Stimulated activated CD4-positive, alpha-beta T cell treated with anti-CD3 and anti-CD28 coated beads, Interleukin-1b, Interleukin-23, amount 100 ng/mL, for 48 hours (primary cell): ENCODE measurements at places on chromosomes 3 and 15.

- DNase-seq, result no peak
These were observed 30.1 kb upstream of the SPTSSB start for GRCh38 chr3:161401389-161401788.

- DNase-seq, result no peak
These were observed 4.4 kb upstream of the PLAAT1 start for GRCh38 chr3:193236599-193236998.

DNA sequence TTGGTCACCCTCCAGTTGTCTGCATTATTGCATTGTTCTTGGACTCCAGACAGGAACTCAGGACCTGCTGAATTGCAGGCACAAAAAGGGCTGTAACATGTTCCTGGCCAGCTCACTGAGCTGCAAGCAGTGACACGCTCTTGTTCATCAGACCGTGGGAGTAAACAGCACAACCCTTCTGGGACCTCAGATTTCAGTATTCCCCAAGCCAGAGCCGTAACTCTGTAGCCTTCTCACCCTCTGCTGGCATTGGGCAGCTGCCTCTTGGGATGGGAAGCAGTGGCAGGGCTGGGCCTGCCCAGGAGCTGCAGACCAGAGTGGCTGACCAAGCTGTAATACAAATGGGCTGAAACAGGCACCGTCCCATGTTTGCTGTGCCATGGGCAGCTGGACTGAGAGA is 607.1 kb upstream of the BCHE start:
- no peak for DNase-seq

- no peak for DNase-seq
These were observed 91.8 kb downstream of the TMEM266 start for GRCh38 chr15:76151599-76151974.

- DNase-seq, result no peak
These were observed 61.7 kb downstream of the FNDC3B start for GRCh38 chr3:172101107-172101506.

- no peak for DNase-seq
These were observed 89.9 kb upstream of the DCBLD2 start for GRCh38 chr3:98991393-98991792.

DNA sequence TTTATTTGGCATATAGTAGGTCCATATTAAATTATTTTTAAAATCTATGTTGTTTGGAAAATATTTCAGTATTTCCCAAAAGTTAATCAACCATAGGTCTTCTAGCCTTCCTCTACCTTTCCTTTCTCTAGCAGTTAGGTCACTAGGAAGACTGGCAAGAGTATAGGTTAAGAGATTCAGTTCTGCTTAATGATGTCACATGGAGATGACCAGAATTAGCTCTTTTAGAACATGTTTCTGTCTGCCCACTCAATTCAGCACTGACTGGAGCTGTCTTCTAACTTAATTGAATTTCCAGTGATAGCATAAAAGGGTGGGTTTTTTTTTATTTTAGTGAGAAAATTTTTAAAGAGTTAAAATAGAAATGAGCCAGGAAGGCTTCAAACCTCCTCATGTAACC is 23.8 kb upstream of the ZBED2 start:
- DNase-seq, result no peak

GRCh38 chr3:120280026-120280425 is 5.0 kb downstream of the GPR156 start:
- no peak for DNase-seq

DNA sequence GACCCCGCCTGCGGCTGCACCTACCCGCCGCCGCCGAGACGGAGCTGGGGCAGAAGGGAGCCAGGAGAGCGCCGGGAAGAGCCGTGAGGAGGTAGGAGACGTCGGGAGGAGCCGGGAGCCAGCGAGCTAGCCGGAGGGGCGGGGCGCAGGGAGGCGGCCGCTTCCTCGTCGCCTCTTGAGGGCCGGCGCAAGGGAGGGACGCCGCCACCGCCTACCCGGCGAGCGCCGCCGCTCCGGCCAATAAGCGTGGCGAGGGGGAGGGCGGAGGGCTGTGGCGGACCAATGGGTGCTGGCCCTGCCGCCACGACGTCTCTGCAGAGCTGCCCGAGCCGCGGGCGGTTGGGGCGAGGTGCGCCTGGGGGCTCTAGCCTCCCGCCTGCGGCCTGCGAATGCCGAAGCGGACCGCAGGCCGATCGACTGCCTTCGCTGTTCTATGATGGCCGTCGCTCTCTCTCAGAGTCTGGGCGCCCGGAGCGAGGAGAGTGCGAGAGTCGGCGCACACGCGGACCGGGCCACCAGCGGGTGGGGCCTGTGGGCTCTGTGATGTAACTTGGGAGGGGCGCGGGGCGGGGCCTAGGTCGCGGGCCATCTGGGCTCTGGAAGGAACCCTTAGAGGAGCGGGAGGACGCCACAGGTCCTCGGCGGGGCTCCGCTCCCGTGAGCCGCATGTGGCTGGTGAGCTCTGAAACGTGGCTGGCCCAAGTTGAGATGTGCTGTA is 72.7 kb upstream of the MAP4 start:
- peak; percentile 95 for DNase-seq

DNA sequence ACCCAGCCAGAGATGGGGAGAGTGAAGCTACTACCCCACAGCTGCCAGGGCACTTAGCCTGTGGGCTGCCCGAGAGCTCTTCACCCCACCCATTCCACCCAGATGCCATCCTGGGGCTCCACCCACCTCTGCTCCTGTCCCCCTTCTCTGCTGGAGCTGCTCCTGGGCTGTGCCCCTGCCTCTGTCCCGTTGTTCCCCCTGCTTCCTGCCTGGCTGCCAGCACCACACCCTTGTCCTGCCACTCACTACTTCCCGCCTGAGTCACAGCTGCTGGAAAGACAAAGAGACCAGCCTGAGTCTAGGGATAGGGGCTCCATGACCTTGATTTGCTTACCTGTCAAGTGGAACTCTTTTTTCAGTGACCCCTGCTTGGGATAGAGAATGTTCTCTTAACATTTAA is 12.4 kb downstream of the GNAI2 start:
- DNase-seq, result no peak

- no peak for DNase-seq
These were observed 144.7 kb upstream of the PEX5L start for GRCh38 chr3:180181387-180181786.

- DNase-seq, result no peak
These were observed 9.1 kb downstream of the PLXND1 start for GRCh38 chr3:129597087-129597999.

- no peak for DNase-seq
These were observed 3.1 kb upstream of the UTS2B start for GRCh38 chr3:191333298-191333880.

- no peak for DNase-seq
These were observed 312.3 kb downstream of the ZBBX start for GRCh38 chr3:167067787-167068161.

- no peak for DNase-seq
These were observed 119.0 kb upstream of the MEF2A start for GRCh38 chr15:99446565-99447496.

DNA sequence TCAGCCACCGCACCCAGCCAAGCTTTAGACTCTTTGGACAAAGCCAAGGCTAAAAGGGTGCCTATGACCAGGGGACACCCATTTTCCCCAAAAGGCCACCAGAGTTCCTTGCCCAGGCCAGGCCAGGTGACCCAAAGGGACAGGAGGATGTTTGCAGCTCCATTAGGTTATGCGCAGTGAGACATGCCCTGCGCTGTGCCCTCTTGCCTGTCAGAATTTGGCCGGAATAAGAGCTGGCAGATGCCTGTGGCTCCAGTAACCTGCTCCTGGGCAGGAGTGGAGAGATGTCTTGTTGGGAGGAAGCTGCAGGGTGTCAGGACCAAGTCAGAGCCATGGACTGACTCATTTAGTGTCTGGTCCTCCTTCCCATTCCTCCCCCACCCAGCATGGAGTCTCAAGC is 20.5 kb downstream of the DNASE1L3 start:
- DNase-seq, result no peak

DNA sequence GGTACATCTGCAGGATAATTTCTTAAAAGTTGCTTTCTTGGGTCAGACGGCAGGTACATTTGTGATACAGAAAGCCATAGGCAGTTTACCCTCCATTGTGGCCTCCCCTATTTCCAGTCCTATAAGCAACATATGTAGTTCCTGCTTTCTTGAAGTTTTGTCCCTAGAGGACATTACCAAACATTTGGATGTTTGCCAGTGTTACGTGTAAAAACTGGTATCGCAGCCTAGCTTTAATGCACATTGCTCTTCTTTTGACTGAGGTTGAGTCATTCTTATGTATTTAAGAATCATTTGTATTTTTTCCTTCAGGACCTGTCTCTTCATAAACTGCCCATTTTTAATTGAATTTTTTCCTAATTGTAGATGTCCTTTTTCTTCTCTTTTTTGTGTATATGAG is 114.3 kb downstream of the DIPK2A start:
- DNase-seq, result no peak

DNA sequence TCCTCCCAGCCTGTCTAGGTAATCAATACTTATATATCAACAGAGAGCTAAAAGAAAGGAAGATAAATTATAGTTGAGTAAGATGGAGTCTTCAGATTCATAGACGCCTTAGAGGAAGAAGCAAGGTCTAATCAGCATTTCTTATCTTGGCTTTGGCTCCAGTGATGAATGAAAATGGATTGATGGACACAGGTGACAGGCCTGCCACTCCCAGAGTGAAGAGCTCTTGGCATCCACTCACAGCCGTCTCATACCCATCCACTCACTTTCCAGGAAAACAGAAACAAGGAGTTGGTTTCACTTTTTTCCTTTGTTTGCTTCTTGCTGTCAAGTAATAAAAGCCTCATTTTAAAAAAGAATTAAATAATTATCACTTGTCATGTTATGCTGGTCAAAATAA is 168.2 kb downstream of the MFSD1 start:
- DNase-seq, result no peak

GRCh38 chr3:41200669-41201021 is 1.3 kb downstream of the CTNNB1 start:
- peak; percentile 7 for DNase-seq

DNA sequence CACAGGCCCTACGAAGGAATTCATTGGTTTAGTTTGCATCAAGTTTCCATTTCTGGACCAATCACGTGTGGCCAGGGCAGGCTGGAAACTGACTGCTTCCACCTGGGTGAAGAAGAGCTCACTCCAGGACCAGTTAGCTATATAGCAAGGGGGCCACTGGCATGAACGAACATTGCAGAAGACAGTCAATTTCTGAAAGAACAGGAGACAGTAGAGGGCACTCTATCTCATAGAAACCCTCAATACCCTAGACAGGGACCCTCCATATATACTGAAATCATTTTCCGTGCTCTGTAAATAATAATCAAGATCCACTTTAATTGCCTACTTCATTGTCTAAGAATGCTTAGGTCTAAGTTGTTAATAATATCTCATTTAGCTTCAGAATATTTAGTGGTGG is 215.6 kb downstream of the CADPS start:
- no peak for DNase-seq

- DNase-seq, result no peak
These were observed 2.4 kb downstream of the PML start for GRCh38 chr15:73996939-73997338.

- DNase-seq, result no peak
These were observed 25.2 kb downstream of the EOMES start for GRCh38 chr3:27696906-27697305.

GRCh38 chr3:136950623-136951022 is 7.2 kb upstream of the IL20RB start:
- DNase-seq, result no peak

DNA sequence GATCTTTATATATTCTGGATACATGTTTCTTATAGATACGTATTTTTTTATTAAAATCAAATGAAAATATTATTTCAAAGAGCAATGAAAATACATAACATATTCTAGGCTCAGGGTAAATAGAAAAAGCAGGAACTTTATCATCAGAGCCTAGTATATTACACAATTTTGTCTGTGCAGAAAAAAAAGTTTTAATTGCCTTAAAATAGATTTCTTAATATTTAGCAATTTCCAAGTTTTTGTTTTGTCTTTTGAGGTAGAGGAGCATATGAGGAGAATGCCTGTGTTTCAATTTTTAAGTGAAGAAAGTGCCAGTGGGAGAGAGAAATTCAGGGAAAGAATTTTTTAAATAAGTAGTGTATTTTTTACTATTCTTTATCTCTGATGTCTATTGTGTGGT is 10.5 kb downstream of the CAPN7 start:
- DNase-seq, result no peak

DNA sequence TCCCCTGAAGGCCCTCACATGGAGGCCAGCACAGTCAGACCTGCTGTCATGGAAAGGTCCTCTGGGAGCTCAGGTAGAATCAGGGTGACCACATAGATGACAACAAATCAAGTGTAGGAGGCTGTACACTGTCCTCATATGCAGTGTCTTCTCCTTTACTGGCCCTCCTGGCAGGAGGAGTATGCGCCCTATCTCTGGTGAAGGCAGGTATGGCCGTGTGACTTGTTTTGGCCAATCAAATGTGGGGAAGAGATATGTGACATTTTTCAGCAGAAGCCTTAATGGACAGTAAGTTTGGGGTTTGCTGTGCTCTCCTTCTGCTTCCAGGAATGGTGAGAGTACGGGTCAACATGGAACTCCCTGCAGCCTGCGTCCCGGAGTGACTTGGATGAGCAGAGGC is 69.9 kb downstream of the RHCG start:
- DNase-seq, result no peak

DNA sequence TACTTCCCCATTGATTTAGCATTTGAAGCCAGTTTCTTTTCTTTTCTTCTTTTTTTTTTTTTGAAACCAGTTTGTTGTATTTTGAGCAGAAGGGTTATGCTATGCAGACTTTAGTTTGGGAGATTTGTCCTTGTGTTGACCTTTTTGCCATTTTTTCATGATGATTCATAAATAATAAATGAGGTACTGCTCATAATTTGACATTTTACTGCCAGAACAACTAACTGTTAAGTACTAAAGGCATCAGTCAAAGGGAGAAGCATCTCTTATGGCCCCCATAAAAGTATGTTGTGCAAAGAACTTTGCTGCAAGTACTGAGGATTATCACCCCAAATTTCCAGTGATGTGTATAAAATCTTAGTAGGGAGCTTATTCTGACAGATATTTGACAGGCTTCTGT is 1.7 kb upstream of the GPR87 start:
- no peak for DNase-seq

- DNase-seq, result no peak
These were observed 172.0 kb downstream of the MTHFS start for GRCh38 chr15:79724804-79725203.

DNA sequence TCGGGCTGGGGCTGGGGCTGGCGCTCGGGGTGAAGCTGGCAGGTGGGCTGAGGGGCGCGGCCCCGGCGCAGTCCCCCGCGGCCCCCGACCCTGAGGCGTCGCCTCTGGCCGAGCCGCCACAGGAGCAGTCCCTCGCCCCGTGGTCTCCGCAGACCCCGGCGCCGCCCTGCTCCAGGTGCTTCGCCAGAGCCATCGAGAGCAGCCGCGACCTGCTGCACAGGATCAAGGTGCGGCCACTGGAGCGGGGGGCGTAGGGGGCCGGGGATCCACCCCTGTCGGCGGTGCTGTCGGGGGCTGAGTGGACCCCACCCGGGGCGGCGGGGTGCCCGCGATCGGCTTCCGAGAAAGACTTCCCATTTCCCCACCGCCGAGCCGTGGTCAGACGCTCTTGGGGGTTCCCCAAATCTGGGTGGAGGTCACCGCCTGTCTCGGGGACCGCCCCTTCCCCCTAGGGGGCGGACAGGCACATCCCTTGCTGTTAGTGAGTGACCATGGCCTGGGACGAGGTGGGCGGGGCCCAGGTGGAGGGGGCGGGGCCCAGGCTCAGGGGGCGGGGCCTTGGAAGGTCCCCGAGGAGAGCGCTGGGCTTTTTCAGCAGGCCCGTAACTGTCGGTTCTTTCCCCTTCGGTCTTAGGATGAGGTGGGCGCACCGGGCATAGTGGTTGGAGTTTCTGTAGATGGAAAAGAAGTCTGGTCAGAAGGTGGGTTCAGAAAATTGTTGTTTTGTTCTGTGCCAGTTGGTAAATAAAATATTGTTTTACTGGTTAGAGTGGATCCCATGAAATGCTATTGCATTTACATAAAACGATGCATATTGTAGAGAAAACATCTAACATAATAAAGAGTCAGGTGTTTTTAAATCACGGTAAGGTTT is 578 bp downstream of the LACTB start:
- peak; percentile 53 for DNase-seq
